ENCODE measurements at places on chromosomes 13 and 19. TPM values are rescaled to one million over a fixed set of nuclear protein-coding genes. Genes with fewer than 3 reads are reported as not detected.

DNA sequence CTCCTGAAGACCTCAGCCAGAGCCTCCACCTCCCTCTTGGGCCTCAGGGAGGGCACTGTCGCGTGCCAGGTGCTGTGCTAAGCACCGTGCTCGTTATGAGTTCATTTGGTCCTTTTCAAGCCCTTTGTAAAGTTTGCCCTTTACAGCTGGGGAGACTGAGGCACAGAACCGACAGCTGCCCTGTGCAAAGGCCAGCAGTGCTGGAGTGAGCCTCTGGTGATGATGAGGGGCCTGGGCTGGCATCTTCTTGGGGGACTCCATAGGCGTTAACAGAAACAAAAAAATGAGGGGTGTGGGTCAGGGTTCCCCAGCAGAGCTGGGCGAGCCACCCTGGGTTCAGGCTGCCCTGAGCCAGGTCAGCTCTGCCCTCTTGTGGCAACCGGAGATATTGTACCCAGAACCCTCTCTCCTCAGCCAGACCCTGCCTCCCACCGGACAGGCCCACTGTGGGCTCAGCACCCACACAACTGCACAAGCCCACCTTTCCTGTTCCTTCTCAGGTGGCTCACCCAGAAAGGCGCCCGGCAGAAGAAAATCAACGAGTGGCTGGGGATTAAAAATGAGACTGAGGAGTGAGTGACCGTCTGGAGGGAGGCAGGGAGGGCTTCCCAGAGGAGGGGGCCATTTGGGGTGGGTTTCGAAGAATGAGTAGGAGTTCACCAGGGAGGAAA, 5.5 kb upstream of the IFI30 start:
- ATAC-seq: peak; percentile 60

Gene MYO16
- 0.04 TPM for total RNA-seq

Gene NCAN
- total RNA-seq: not detected

DNA sequence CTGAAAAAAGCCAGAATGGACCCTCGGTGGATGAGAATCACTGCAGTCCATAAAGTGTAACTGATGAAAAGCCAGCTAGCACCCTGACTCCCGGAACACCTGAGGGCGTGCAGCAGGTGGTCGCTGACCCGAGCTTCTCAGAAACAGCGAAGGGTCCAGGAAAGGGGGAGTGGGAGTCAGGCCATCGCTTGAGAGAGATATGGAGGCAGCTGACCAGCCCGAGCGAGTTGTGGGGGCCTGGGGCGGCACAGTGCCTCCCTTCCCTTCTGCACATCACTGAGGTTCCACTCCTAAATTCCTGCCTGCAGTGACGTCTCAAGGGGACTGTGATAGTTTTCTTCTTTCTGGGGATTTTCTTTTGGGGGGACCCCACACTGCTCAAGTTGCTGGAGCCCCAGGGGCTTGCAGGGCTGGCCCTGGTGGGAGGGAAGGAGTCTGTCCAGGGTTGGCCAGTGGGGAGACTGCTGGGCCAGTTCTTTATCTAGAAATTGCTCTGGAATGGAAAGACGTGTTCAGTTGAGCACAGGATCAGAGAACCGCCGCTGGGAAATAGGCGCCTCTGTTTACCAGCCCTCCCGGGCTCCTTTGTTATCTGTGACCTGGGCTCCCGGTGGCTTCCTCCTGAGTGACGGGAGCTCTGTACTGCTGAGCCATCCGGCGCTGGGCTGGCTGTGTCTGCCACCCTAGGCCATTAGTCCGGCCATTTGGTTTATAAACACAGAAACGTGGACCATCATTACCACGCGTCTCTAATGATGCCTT, 71.3 kb downstream of the RAB20 start:
- ATAC-seq: no peak

- ATAC-seq: no peak
Measured at GRCh38 chr19:16668176-16668575, 7.2 kb downstream of the TMEM38A start.

Gene PCP2
- total RNA-seq: not detected

- peak; percentile 18 for ATAC-seq
Measured at GRCh38 chr19:13154911-13155471, 4.8 kb downstream of the IER2 start.

DNA sequence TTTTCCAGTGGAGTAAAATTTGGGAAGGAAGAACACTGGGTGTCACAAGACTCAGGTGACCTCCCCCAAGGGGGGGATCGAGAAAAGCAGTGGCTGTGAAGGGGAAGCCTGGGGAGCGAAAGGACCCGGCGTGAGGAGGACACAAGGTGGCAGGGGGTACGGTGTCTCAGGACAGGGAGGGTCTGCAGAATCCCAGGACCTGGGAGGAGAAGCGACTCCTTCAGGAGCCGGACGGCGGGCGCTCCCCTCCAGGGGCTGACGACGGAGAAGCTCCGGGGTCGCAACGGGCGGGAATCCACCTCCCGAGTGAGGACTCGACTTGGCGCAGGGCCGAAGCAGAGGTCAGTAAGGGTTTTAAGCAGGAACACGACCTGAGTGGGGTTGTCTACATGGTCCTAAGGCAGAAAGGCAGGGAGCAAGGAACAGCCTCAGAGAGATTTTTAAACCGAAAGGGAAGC, 529 bp downstream of the ZNF836 start:
- peak; percentile 7 for ATAC-seq

Gene METTL21C
- not detected for total RNA-seq

- peak; percentile 38 for ATAC-seq
Measured at GRCh38 chr19:18122860-18123795, 25.6 kb downstream of the MAST3 start.

Gene ZNF541
- total RNA-seq: 0.08 TPM

Gene NALCN
- total RNA-seq: not detected

- ATAC-seq: no peak
Measured at GRCh38 chr19:11377237-11377636, 2.8 kb downstream of the SWSAP1 start.

DNA sequence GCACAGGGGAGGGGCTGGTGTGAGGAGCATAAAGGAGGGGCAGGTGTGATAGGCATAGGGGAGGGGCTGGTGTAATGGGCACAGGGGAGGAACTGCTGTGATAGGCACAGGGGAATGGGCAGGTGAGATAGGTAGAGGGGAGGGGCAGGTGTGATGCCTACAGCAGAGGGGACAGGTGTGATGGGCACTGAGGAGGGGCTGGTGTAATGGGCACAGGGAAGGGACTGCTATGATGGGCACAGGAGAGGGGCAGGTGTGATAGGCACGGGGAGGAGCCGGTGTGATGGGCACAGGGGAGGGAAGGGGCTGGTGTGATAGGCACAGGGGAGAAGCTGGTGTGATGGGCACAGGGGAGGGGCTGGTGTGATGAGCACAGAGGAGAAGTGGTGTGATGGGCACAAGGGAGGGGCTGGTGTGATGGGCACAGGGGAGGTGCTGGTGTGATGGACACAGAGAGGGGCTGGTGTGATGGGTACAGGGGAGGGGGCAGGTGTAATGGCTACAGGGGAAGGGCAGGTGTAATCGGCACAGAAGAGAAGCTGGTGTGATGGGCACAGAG, 39.5 kb upstream of the POP4 start:
- no peak for ATAC-seq

Gene SELENOV
- not detected for total RNA-seq

Gene PABPC3
- total RNA-seq: 0.12 TPM

GRCh38 chr13:52451135-52451804, 836 bp upstream of the VPS36 start:
- no peak for ATAC-seq

Gene FFAR1
- not detected for total RNA-seq

GRCh38 chr13:43139211-43139610, 115.8 kb downstream of the DNAJC15 start:
- no peak for ATAC-seq

GRCh38 chr13:28819735-28820098, 422 bp upstream of the MTUS2 start:
- ATAC-seq: peak; percentile 43

DNA sequence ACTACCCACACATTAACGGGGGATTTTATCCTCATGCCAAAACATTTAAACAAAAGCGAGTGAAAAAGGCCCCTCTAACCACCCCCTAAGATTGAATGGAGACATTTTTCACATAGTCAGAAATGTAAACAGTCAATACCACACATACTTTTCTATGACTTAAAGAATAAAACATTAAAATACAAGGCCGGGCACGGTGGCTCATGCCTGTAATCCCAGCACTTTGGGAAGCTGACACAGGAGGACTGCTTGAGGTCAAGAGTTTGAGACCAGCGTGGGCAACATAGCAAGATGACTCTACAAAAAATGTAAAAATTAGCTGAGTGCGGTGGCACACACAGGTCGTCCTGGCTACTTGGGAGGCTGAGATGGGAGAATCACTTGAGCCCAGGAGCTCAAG, 47.3 kb downstream of the MPHOSPH8 start:
- no peak for ATAC-seq

Gene SBSN
- total RNA-seq: 1,433 TPM

GRCh38 chr19:13026462-13027370, 31.4 kb downstream of the NFIX start:
- ATAC-seq: peak; percentile 30

Gene KLK13
- total RNA-seq: 1,054 TPM

Gene JUNB
- total RNA-seq: 267 TPM

Gene NOVA2
- 0.40 TPM for total RNA-seq

DNA sequence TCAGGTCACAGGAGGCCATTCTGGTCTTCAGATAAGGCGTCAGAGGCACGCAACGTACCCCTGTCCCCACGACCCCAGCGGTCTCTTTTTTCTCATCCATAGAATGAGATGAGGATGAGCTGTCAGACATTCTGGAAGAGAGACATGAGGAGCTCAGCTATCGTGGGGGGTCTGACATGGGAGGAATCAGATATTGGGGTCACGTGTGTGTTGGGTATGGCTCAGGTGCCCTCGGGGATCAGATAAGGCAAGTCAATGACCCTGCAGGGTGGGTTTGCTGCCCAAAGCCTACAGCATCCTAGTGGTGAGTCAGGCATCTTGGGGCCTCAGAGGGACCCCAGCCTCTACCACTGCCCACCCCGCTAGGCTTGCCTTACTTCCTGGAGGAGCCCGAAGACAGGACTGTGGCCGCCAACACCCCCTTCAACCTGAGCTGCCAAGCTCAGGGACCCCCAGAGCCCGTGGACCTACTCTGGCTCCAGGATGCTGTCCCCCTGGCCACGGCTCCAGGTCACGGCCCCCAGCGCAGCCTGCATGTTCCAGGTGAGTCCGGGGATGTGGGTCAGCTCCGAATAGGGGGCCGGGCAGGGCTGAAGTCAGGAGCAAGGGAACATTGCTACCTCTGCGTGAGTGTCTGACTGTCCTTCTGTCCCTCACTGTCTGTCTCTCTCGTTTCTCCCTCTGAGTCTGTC, 2.6 kb downstream of the AXL start:
- ATAC-seq: no peak

GRCh38 chr13:71912524-71912923, 45.5 kb upstream of the DACH1 start:
- no peak for ATAC-seq

DNA sequence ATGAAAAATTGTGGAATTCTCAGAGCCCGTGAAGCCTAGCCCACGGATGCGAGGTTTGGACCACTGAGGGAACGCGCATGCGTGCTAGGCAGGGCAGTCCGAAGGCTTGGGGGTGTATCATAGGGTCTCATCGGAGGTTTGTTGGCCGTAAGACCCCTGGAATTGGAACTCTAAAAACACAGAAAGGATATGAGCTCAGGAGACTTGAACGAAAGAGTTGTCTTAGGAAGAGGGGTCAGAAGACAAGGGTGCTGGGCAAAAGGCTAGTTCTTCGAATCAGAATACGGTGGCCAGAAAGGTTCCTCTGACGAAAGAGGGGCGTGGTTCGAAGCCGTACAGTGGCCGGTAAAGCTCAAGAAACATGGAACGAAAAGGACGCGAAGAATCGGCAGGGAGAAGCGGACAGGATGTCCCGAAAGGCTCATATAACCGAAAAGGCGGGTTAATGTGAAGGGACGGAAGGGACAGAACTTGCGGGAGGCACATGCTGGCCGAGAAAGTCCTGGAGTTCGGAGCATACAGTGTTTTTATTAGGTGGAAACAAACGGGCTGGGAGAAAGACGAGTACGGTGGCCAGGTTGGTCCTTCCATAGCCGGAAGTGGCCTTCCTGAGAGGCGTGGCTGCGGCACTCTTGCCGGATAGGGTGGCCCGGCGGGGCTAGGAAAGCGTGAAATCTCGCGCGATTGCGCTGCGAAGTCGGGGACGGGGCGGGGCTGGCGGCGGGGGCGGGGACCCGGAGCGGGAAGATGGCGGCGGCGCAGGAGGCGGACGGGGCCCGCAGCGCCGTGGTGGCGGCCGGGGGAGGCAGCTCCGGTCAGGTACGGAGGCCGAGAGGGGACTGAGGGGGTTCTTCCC, at the start of gene CLPTM1:
Gene CLPTM1, plus strand, starts transcription at position 732 of the 856 bp plus-strand sequence. Its CDS starts 16 bp downstream, at position 748.
- peak; percentile 93 for ATAC-seq

DNA sequence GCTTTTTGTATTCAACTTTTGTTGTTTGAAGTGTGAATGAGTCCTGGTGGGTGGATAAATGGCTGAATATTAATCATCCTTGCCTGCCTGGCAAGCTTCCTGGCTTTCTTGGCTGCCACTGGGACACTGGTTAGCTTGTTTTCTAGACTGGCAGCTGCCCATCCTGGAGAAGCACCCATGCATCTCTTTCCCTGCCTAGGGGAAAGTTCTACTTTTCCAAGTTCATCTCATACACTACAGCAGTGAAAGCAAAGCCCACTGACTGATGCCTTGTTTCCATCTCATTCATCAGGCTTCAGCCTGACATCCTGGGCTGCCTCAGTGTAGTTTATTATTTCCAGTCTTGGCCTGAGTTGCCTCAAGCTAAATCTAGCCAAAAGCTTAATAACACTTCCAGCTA, 244.8 kb downstream of the PCDH20 start:
- no peak for ATAC-seq

Gene CCL25
- total RNA-seq: not detected
